ENCODE measurements at places on chromosomes 1 and 21.

DNA sequence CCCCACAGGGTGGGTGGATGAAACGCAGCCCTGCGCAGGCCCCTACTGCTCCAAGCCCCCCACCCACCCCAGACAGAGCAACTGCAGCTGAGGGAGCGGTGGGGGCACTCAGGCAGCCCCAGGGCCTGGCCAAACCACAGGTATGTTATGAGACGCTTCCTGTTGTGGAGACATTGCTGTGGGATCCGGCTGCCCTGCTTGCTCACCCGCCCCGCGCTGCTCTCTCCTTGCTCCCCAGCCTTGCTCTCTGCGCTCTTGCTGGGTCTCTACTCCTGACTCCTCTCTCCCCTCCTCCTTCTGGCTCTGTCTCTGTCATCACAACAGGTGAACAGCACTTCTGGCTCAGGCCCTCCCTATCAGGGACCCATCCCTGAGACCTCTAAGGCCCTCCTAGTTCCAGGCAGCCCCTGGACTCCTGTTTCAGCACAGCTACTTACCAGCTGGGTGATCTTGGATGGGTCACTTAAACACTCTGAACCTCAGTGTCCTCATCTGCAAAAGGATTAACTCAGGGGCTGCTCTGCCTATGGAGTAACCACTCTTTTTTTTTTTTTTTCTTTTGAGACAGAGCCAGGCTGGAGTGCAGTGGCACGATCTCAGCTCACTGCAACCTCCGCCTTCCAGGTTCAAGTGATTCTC is 15.9 kb downstream of the COL8A2 start:
- DNase-seq, result peak; percentile 56

DNA sequence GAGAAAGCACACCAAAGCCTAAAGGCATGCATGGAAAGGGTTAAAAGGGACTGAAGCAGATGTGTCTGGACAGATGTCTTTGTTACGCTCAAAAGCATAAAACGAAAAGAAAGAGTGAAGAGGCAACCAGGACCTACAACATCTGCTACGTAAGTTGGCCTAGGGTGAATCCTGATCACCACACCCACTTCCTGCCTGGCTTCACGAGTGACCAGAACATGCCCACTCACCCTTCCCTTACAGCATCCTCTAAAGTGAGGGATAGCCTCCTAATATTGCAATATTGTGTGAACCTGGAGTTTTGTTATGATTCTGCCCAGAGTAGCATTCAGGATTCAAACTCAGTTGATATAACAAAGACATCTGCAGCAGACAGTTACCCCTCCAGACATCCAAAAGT is 10.6 kb upstream of the OLIG2 start:
- DNase-seq, result no peak

DNA sequence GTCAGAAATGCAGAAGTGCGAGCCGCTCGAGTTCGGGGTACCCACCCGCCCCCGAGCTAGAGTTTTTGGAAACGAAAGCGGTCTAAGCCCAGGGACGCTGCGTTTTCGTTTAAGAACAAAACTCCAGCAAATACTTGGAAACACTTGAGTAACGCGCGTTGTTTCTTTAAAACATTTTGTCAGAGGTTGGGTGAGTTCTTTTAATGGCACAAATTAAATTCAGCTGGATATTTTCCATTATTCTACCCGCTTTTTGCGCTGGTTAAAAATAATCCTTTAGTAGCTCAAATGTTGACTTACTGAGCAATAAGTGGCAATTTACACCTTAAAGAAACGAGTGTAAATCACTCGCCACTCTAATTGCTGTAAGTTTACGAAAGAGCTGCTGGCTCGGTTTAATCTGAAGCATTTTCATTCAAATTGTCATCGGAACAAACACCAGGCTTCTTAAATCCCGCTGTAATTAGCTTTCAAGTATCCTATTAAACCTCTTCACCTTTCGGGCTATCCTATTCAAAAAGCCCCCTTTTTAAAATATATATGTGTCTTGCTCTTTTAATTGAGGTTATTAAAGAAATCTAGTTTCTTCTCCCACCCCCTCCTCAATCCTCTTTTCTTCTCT is 1.5 kb downstream of the LHX8 start:
- DNase-seq, result no peak

GRCh38 chr21:15006594-15007230 is 58.1 kb downstream of the NRIP1 start:
- DNase-seq, result no peak

GRCh38 chr21:45655124-45655523 is 11.6 kb downstream of the PCBP3 start:
- no peak for DNase-seq
